Activated effector memory CD4-positive, alpha-beta T cell treated with Interleukin-2 at 50 U/mL for 16 hours (primary cell): ENCODE measurements at places on chromosomes 4 and X.

GRCh38 chr4:189809839-189810238 is 130.8 kb upstream of the FRG1 start:
- DNase-seq = no peak

DNA sequence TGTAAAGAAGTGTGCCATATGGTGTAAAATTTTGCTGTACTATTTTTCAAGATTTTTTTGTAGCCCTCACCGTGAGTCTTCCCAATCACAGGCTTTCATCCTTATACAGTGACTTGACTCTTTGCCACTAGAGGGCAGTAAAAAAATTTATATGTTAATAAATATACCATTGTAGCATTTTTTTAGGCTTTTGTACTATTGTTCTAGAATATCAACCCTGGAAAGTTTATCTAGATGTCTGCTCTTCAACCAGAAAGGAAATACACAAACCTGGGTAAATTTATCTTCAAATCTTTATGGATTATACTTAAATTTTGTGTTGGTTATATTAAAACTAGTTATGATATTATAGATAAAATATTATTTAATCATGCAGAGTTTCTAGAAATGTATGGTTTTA is 235.3 kb downstream of the TENM3 start:
- DNase-seq = no peak

GRCh38 chr4:8355306-8355705 is 85.2 kb downstream of the ACOX3 start:
- DNase-seq = no peak

DNA sequence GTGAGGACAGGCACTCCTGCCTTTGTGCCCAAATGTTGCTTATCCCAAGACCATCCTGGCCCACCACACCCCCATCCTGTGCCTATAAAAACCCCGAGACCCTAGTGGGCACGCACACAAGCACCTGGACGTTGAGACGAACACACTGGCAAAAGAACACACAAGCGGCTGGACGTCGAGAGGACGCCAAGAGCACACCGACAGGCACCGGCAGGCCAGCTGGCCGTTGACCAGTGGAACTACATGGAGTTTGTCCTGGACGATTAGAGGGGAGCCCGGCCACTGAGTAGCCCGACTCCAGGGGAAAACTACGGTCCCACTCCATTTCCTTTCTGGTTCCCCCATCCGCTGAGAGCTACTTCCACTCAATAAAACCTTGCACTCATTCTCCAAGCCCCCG is 301.7 kb downstream of the PCDH10 start:
- no peak for DNase-seq

DNA sequence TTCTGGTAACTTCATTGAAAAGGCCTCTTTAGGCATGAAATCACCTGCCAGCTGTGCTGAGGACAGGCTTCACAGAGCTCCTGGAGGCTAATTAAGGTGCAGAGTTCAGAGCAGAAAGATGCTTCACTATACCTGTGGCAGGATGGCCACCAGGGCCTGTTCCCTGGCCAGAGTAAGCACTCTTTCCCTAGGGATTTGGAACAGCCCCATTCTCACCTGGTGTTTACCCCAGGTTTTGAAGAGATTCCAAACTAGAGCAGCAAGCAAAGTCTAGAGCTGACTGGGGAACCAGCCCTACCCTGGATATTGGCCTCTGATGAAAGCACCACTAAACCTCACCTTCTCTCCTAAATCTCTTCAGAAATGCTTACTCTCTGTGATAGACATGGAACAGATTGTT is 148.8 kb downstream of the PDE5A start:
- DNase-seq = no peak

- no peak for DNase-seq
Measured at GRCh38 chrX:119996600-119997524, 53.3 kb upstream of the NKAP start.

DNA sequence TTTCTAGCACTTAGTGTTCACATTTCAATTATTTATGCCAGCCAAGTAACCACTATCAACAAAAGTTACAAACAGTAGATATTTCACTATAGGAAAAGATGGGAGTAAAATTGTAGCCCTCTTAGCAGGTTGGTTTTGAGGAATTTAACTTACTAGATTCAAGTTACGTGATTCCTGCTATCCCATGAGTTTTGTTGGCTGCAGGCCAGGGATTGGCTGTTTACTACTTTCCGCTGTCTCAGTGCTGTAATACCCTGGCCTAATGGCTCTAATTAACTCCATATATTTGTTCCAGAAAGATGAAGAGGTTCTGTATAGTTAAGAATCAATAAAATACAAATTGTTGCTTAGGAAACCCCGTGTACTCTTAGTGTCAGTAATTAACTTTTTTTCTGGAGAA is 55.5 kb upstream of the MAGED1 start:
- DNase-seq = no peak

DNA sequence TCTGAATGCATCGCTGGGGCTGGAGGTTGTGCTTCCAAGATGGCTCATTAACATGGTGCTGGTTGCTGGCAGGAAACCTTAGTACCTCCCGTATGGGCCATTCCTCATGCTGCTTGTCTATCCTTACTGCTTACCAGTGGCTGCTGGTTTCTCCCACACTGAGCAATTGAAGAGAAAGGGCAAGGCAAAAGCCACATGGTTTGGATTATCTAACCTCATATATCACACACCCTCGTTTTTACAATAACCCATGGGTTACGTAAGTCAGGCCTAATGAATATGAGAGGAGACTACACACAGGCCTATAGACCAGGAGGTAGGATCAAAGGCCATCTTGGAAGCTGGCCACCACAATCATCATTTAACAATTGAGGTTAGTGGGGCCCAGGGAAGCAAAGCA is 141.8 kb upstream of the EDNRA start:
- no peak for DNase-seq

- no peak for DNase-seq
Measured at GRCh38 chr4:87052615-87053014, 117.8 kb downstream of the AFF1 start.

DNA sequence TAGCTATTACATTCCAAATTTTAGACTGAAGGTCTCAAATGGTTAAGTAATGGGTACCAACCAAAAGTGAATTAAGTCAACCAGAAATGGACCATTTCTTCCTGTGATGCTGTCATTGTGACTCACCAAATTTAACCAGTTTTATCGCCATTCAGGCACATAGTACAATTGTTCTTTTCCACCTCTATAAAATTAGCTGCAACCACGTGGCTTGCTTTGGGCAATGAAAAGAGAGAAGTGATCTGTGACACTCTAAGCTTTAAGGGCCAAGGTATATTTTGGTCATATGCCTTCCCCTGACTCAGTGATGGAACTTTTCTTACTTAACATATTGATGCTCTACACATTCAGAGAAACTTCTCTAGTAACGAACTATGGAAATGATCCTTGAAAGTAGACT is 20.3 kb upstream of the PHF8 start:
- DNase-seq = no peak

DNA sequence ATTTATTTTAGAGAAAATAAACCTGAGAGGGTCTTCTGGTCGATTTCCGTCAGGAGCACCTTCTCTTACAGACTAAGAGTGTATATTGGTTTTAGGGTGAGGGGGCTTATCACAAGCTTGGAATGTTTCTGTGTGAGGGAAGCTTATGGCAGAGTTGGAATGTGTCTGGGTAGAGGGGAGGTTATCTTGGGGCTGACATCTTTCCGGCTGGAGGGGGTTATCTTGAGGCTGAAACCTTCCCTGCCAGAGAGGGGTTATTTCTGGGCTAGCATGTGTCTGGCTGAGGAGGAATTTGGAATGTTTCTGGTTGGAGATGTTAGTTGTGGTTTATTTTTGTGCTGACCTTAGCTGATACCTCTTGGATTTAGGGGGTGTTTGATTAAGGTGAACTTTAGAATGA is 1312.1 kb downstream of the ADGRL3 start:
- DNase-seq = no peak

DNA sequence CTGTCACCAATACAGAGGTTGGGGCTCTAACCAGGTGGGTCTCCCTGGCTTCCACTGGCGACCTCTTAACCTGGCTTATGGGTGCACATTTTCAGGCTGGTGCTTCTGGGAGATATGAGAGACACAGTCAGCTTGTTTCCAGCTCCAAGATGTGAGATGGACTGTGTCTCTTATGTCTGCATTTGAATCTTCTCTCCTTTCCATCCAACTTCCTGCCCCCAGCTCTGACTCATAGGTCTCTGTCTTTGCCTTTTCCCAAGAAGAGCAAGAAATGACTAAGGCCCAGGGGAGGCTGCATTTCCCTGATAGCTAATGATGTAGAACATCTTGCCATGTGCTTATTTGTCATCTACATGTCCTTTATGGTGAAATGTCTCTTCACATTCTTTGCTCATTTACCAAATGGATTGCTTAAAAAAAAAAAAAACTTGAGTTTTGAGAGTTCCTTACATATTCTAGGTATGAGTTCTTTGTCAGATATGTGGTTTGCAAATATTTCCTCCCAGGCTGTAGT is 3.2 kb upstream of the UXT start:
- DNase-seq = no peak

- DNase-seq = no peak
Measured at GRCh38 chrX:105191878-105192277, 28.6 kb downstream of the TEX13A start.

- no peak for DNase-seq
Measured at GRCh38 chrX:42020225-42020624, 96.9 kb upstream of the CASK start.

DNA sequence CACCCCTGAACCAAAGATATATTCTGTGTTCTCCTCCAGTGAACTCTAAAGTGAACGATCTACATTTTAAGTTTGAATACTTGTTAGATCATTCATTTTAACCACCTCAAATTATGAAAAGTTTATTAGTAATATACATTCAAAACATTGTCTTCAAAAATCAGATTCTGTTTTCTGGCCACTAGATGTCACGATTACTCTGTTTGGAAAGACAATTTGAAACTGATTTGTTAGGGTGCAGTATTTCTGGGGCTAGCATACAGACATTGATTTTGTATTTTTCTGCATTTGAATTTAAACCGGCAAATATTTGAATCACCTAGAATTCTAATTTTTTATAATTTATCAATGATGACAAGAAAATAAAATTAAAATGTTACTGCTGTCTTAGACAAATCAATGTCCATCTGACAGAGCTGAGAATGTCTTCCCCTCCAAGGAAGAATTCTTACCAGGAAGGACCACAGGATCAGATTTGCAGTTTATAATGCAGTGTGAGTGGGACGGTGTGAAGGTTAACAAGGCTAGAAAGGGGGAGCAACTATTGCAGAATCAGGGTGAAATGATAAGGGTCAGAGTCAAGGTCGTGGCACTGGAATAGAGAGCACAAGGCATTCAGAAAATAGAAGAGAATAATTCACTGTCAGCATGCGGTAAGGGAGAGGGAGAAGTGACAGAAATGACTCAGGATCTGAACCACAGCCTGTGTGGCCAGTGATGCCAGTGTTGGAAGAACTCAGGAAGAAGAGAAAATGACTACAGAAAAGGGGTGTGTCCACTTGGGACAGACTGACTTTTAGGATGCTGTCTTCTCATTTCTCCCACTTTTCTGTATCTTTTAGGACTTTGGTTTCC is 91.6 kb downstream of the ANXA10 start:
- no peak for DNase-seq
